Stimulated activated CD4-positive, alpha-beta T cell treated with anti-CD3 and anti-CD28 coated beads, TNF-alpha, amount 100 ng/mL, for 4 hours (primary cell): ENCODE measurements at places on chromosomes 11 and 22.

DNA sequence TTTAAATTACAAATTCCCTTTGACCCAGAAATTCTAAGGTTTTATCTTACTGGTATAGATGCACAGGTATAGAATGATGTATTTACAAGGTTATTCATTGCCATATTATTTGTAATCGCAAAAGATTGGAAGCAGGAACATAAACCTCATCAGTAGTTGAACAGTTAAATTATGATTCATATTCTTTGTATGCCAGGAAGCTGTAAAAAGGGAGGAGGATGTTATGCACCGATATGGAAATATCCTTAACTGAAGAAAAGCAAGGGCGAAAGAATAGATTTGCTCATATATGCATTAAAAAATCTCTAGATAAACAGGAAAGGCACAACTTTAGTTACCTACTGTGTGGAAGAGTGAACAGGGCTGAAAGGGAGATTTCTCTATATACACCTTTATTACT is 36.7 kb downstream of the PPFIA1 start:
- DNase-seq, result no peak

GRCh38 chr22:29083933-29084591 is 11.2 kb downstream of the KREMEN1 start:
- no peak for DNase-seq

GRCh38 chr11:59822989-59823566 is 12.5 kb upstream of the MRPL16 start:
- DNase-seq, result no peak

GRCh38 chr11:94125407-94126115 is 3.1 kb upstream of the PANX1 start:
- DNase-seq, result no peak

GRCh38 chr11:63556404-63557013 is 6.7 kb downstream of the PLAAT2 start:
- DNase-seq, result no peak

- DNase-seq, result no peak
Observed at GRCh38 chr22:46918197-46918596, 155.7 kb downstream of the TBC1D22A start.
